Activated CD4-positive, alpha-beta T cell treated with anti-CD3 and anti-CD28 coated beads for 24 hours (primary cell): ENCODE measurements at places on chromosomes 1 and 21.

DNA sequence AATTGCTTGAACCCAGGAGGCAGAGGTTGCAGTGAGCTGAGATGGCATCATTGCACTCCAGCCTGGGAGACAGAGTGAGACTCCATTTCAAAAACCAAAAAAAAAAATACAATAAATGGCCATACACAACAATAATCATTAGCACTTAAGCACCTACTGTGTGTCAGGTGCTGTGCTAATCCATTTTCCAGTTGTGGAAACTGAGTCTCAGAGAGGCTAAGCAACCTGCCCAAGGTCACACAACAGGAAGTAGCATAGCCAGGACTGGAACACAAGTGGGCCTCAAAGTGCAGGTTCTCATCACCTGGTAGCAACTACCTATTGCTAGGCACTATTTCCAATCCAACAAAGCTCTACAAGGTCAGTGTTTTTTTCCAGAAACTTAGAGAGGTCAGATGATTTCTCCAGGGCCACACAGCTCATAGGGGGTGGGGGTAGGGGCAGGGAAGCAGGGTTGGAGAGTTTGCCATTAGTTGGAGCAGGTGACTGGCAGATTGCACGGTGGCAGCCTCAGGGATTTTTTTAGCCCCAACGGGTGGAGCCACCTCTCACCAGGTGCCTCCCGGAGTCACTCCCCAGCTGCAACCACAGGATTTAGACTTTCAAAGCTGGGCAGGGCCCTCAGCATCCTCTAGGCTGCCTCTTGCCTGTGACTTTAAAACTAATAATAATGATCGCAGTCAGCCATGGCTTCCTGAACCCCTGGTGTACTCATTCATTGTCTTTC is 52.5 kb upstream of the ID3 start:
- DNase-seq = no peak

GRCh38 chr21:43826623-43826974 is 37.2 kb downstream of the RRP1 start:
- DNase-seq = no peak

- no peak for DNase-seq
Measured at GRCh38 chr1:6417961-6418667, 1.6 kb downstream of the HES2 start.

DNA sequence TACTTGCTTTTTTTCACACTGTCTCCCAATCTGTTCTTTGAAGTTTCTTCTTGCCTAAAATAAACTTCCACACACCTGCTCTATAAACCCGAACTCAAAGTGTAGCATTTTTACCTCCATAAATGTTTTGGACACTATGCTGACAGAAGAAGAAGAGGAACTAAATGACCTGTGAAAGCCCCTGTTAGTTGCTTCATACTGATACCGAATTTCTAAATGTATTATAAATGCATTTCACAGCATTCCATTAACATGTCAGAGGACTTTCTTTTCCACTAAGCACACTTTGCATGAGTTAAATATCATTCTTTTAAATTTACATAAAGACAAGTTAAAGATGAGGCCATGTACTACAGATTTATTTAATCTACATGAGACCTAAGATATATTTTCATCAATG is 281.0 kb downstream of the SMYD3 start:
- DNase-seq = no peak

- no peak for DNase-seq
Measured at GRCh38 chr21:25424048-25424447, 183.2 kb downstream of the MRPL39 start.

GRCh38 chr1:50047916-50048694 is 24.4 kb upstream of the AGBL4 start:
- DNase-seq = no peak

- DNase-seq = no peak
Measured at GRCh38 chr1:36533897-36534296, 51.2 kb upstream of the CSF3R start.

DNA sequence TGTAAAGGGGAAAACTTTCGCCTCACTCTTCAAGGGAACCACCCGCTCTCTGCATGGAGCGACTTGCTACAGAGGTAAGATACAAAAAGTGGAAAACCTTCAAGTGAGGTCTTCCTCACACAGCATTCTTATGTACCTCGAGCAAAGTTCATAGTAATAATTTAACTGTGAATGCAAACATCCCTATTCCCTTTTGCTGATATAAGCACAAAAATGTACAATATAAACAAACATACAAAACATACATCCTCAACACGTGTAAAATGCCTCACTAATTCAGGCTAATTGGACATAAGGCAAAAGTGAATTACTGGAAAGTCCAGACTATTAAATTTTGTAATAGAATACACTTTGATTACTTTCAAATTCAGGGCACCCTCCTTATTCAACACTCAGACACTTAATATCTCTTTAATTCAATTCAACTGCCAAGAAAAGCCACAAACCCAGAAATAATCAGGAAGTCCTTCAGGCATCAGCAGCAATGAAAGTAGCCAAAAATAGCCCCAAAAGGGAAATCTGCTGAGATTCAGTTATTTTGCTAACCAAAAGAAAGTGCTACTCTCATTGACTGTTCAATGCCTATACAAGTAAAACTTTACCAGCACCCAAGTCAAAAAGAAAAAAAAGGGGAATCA is 15.2 kb upstream of the LMX1A start:
- DNase-seq = no peak

DNA sequence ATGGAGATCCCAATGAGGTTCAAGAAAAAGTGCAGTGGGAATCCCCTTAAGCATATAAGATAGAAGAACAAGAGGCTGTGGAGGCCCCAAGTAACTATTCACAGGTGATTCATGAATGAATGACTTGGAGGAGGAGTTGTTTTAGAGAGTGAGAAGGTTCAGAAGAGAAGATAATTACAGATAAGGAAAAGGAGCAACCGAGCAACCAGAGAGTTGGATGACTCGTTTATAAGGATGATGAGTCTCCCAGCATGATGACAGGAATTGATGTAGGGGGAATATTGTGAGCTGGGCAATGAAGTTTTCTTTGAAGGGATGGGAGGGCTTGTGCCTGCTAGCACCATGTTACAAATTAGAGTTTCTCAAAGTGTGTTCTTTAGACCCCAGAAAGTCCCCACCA is 9.8 kb downstream of the C8A start:
- no peak for DNase-seq

DNA sequence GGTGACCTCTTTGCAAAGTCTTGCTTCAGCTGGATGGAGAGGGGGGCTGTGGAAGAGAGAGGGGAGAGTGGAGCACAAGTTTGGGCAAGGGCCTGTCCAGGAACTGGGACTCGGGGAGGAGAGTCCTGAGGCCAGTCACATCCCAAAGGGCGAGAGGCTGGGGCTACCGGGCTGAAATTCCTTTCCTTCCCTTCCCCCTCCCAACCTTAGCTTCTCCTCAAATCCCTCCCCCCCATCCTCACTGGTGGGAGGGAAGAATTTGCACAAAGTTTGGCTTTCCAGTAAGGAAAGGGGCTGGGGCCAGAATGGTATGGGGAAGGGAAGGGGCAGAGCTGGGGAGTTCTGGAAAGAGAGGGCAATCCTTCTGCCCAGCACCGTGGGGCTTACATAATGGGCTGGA is 854 bp downstream of the CNTN2 start:
- DNase-seq = no peak

- no peak for DNase-seq
Measured at GRCh38 chr1:241323514-241324195, 33.4 kb downstream of the RGS7 start.

GRCh38 chr1:236681219-236681618 is 5.1 kb upstream of the ACTN2 start:
- DNase-seq = no peak

DNA sequence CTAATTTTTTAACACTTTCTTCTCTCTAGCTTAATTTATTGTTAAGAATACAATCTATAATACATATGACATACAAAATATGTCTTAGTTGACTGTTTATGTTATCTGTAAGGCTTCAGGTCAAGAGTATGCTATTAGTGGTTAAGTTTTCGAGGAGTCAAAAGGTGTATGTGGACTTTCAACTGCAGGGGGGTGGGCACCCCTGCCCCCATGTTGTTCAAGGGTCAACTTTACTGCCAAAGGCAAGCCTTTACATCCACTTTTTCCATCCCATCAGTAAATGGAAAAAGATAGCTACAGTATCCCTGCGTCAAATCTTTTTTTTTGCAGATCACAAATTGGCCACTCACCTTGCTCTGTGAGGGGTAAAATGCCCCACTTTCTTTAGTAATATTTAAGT is 6.3 kb downstream of the METTL18 start:
- no peak for DNase-seq

DNA sequence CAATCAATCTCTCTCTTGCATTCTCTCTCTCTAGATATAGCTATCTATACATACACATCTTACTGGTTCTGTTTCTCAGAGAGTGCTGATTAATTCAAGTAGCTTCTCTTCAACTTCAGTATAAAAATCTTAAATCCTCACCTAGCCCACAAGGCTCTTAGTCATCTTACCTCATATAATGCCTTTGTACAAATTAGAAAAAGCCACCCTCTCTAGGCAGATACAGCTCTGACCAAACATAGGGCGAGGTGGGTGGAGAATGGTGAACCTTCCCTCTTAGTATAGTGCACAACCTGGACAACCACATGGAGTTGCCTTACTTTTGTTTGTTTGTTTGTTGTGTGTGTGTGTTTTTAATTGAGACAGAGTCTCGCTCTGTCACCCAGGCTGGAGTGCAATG is 5.1 kb upstream of the INAVA start:
- no peak for DNase-seq

DNA sequence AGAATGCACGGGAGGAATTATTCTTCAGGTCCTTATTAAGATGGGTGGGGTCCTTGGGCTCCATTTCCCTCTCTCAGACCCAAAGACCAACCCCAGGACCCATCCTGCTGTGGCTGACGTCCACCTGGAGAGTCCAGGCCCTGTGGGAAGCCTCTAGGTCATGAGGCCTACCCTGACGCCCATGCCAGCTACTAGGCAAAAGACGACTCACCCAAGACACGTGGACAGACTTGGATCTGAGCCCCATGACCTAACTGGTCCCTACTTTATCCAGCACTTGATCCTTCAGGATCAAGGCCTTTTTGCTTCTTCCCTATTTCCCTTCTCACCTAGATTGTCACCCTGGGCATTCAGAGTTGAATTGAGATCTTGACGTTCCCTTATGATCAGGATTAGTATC is 56.0 kb upstream of the CASZ1 start:
- DNase-seq = no peak

GRCh38 chr1:46617108-46617800 is 643 bp upstream of the MOB3C start:
- DNase-seq = no peak

DNA sequence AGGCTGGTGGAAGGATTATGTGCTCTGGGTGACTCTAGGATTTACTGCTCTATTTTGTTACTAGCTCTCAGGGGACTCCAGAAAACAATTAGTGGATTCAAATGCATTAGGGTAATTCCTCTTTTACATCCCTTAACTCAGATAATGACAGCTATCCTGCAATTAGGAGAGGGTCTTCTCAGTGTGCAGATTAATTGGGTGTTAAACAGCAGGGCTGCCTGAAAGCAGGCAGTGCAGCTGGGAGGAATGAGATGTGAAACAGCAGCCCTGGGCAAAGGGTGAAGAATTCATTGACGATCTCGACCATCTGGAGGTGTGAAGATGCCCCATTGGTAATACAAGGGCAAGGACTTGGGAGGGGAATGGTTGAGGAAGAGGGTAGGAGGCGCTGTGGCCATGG is 66.1 kb downstream of the HTR6 start:
- no peak for DNase-seq

GRCh38 chr1:8423269-8423691 is 105.4 kb downstream of the SLC45A1 start:
- no peak for DNase-seq

GRCh38 chr1:5620997-5621396 is 371.2 kb downstream of the NPHP4 start:
- DNase-seq = no peak

- DNase-seq = no peak
Measured at GRCh38 chr1:226201029-226201593, 14.6 kb upstream of the ACBD3 start.

DNA sequence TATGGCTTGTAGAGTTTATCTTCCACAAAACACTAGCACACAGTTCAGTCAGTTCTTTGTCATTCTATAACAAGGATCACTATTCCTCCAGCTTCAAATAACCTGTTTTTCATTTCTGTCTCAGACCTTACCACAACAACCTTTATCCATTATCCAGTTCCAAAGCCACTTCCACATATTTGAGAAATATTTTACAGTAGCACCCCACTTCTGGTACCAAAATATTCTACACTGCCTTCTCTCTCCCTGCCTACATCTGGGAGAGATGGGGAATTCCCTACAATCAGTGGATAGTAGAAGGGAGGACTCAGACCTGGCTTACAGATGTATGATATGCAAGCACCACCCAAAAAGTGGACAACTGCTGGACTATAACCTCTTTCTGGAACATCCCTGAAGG is 651.4 kb downstream of the ADGRL2 start:
- DNase-seq = no peak

GRCh38 chr1:108829498-108829916 is 27.4 kb downstream of the AKNAD1 start:
- DNase-seq = no peak

GRCh38 chr1:91397605-91398004 is 7.0 kb downstream of the HFM1 start:
- no peak for DNase-seq

DNA sequence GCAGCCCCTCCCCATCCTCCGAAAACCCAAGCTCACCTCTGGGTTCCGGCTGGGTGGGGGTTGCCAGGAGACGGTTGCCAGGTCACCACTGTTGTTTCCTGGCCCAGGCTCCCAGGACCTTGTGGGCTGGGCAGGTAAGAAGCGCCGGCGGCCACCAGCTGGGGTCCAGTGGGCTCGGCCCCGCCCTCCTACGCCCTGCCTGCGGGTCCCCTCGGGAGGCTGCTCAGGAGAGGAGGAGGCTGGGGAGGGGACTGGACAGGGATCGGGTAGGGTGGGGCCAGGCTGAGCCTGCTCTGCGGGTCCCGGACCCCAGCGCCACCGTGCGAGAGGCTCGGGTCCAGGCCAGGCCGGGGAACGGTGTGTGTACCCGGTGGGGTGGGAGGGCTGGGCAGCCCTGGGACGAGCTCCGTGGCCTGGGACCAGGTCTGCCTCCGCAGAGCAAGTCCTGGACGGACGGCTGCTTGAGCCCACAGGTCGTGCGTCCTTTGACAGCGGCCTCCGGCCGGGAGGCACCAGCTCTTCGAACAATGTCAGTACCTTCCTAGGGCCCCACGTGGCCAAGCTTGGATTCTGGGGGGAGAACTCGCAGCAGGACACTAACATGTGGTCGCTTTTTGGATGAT is at the start of gene TTLL10:
Gene TTLL10, plus strand, starts transcription at position 88 of the 623 bp plus-strand sequence. CDS start 5,336 bp downstream, outside the sequence.
- no peak for DNase-seq

DNA sequence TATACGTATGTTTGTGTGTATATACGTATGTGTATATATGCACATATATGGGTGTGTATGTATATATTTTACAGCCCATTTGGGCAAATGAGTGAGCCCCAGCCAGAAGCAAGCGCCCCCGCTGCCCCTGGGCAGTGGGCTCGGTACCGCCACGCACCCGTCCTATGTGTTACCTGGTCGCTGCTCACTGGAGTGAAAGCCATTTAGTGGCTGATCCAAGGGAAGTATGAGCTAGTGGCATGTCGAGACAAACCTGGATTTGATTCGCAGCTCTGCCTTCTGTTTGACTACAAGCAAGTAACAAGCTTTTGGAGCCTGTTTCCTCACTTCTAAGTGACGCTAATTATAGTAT is 35.8 kb upstream of the JAK1 start:
- no peak for DNase-seq

- no peak for DNase-seq
Measured at GRCh38 chr1:212684076-212684475, 15.6 kb downstream of the BATF3 start.
